ENCODE measurements at places on chromosomes 13 and 19.

GRCh38 chr13:50867637-50867945 is 24.1 kb upstream of the DLEU7 start:
- DNase-seq = no peak

GRCh38 chr19:18137657-18138339 is 15.2 kb upstream of the PIK3R2 start:
- no peak for DNase-seq

GRCh38 chr19:34213283-34213682 is 41.0 kb downstream of the LSM14A start:
- no peak for DNase-seq

GRCh38 chr19:36225219-36225892 is 10.4 kb downstream of the ZNF146 start:
- no peak for DNase-seq

GRCh38 chr13:52838433-52839107 is 9.9 kb downstream of the PCDH8 start:
- DNase-seq = no peak

- DNase-seq = no peak
Observed at GRCh38 chr19:15173746-15174404, 26.9 kb downstream of the NOTCH3 start.

DNA sequence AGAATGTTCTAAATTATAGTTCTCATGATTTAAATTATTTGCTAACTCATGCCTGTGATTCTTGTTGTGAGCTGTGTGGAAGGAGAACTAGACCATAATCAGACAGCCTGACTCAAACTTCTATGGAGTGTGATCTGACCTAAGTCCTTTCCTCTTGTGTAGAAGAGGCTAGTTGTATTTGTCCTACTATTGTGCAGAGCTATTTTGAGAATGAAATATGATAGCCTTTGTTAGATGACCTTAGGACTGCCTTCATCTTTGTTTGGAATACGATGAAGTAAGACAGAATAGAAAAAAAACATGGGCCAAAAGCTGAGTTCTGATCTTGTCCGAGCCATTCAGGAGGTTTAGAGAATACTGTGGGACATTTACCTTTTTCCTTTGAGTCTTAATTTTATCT is 119.4 kb downstream of the STOML3 start:
- no peak for DNase-seq

DNA sequence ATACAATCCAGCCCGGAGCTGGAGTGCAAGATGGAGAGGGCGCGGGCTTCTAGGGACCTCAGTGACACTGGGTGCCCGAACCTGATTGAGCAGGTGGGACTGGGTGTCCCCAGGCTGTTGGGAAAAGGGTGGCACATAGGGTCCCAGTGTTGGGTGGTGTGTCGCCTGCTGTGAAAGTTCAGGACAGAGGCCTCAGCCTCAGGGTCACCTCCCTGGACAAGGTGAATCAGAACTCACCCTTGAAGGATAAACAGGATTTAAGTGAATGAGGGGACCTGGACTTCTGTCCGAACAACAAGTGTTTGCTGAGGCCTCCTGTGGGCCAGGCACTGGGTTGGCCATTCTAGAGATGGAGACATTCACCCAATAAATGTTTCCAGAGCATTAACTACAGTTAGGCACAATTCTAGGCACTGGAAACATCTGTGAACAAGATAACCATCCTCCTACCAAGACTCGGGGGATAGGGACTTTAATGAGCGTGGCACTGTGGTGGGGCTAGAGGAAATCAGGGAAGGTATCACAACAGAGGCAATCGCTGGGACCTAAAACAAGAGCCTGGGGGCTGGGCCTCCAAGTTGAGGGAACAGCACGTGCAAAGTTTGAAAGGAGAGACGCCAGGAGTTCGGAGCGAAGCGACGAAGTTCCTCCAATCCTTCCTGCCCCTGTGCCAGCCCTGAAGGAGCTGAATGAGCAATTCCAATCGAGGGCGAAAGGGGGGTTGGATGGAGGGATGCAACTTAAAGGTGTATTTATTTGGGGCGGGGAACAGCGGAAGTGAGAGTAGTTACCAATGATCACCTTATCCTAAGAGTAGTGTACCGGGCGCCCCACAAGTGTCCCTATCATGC is 921 bp upstream of the POLD1 start:
- DNase-seq = no peak

GRCh38 chr13:112580211-112580610 is 7.7 kb downstream of the TUBGCP3 start:
- no peak for DNase-seq

- DNase-seq = no peak
Observed at GRCh38 chr13:113150550-113151365, 7.7 kb upstream of the PROZ start.

Data from activated T-helper 2 cell treated with anti-CD3 and anti-CD28 coated beads, Interferon-gamma antibody, Interleukin-2, Interleukin-4, amounts not matched to agents 10 μg/mL and 5 μg/mL and 100 μg/mL, durations not matched to agents 14 hours and 24 hours and 36 hours (primary cell).